Esophagus squamous epithelium (tissue), 5 donors: ENCODE measurements at places on chromosomes 2 and 18. TPM values are rescaled to one million over a fixed set of nuclear protein-coding genes. Genes with fewer than 3 reads are reported as not detected.

PKDCC gene
- 0.53 TPM for total RNA-seq

CPO gene
- not detected for total RNA-seq

NT5DC4 gene
- not detected for total RNA-seq

PER2 gene
- total RNA-seq = 6.2 TPM

TUBB8B gene
- not detected for total RNA-seq

FAP gene
- 6.5 TPM for total RNA-seq

KLHL41 gene
- 0.76 TPM for total RNA-seq

DNA sequence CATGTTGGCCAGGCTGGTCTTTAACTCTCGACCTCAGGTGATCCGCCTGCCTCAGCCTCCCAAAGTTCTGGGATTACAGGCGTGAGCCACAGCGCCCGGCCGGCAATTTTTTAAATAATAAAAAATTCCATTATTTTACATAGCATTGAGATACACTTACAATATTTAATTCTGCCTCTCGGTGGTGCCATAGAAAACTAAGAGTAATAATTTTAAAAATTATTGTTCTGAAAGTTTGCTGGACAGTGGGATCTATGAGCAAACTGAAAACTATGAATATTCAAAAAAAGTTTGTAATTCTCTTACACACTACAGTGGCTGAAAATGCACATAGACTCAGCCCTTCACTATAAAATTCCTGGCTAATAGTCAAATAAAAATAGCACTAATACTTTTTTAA lies 90.9 kb upstream of the STON1 start:
- H3K27me3 ChIP-seq = no peaks in the 10 kb centered on the region
- no peaks in the 10 kb centered on the region for H3K36me3 ChIP-seq
- H3K27ac ChIP-seq = no peak overlapping the region
- no peak for DNase-seq
- no peak overlapping the region for H3K4me3 ChIP-seq
- H3K4me1 ChIP-seq = peaks cover 6% of the 10 kb centered on the region

DNA sequence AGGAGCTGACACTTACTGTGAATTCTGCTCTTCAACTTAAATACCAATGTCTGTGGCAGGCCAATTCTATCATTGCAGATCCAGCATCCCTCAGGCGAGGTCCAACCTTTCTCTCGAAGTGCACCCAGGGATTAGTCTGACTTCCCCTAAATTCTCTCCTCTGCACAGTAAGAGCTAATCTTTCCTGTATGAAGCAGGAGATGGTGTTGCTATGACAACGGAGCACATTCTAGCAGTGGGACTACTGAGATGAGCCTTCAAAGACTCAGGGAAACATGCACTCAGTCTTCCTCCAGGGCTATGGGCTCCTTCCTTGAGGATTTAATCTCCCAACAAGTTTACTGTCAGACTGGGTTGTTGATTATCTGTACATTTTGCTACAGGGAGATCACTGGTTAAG lies 176.3 kb downstream of the NOL4 start:
- DNase-seq = no peak
- H3K36me3 ChIP-seq = no peaks in the 10 kb centered on the region
- H3K4me3 ChIP-seq = no peak overlapping the region
- H3K27ac ChIP-seq = no peak overlapping the region
- no peaks in the 10 kb centered on the region for H3K27me3 ChIP-seq

DNA sequence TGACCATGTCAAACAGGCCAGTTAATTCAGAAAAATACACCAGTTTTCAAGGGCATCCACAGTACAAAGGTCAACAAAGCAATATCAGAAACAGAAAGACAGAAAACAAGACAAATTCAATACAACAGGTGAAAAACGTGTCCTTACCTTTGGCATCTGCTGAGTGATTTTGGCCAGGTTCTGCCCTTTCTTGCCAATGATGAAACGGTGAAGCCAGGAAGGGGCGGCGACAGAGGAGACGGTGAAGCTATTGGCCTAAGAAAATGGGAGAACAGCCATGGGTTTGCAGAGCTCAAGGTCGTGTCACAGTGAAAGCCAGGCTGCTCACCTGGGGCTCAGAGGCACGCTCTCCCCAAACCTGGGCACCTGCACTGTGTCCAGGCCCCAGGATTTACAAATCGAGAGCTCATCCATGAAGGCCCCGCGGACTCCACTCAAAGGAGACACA lies 60.5 kb downstream of the HDLBP start:
- no peaks in the 10 kb centered on the region for H3K27me3 ChIP-seq
- no peak for DNase-seq
- peaks cover 45% of the 10 kb centered on the region for H3K36me3 ChIP-seq
- no peak overlapping the region for H3K27ac ChIP-seq
- H3K4me3 ChIP-seq = no peak overlapping the region

DNA sequence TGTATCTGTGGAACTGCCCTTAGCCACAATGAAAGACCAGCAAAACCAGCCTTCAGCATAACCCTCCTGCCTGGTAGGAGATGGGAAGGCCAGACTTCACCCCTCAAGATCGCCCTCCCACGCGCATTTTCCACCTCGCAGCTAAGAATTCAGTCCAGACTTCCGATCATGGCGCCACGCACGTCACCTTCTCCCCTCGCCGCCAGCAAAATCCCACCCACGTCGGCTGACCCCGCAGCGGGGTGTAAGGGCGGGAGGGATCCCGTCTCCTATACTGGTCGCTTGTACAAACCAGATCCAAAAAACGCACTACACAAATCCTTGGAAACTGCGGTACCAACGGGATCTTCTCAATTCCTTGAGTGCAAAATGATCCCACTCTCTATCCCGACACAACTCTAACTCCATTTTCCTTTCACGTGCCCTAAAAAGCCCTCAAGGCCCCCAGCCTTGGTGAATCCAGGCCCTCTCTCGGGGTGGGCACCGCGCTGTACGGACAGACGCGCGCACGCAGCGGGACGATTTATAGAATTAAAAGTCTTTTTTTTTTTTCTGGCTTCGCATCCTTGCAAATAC lies 1.0 kb upstream of the BMPR2 start:
- peak overlapping the region; percentile 98 for H3K27ac ChIP-seq
- H3K4me1 ChIP-seq = peaks cover 35% of the 10 kb centered on the region
- peak; percentile 6 for DNase-seq
- no peaks in the 10 kb centered on the region for H3K27me3 ChIP-seq
- no peaks in the 10 kb centered on the region for H3K36me3 ChIP-seq
- peak overlapping the region; percentile 95 for H3K4me3 ChIP-seq

- H3K36me3 ChIP-seq = no peaks in the 10 kb centered on the region
- DNase-seq = no peak
- H3K27ac ChIP-seq = no peak overlapping the region
- no peak overlapping the region for H3K4me3 ChIP-seq
- H3K4me1 ChIP-seq = no peaks in the 10 kb centered on the region
These were observed 278.0 kb upstream of the MGAT5 start for GRCh38 chr2:133975676-133976428.

- no peak for DNase-seq
- peak overlapping the region; percentile 50 for H3K27ac ChIP-seq
- no peaks in the 10 kb centered on the region for H3K27me3 ChIP-seq
- H3K36me3 ChIP-seq = no peaks in the 10 kb centered on the region
- peaks cover 6% of the 10 kb centered on the region for H3K4me1 ChIP-seq
These were observed 66.6 kb upstream of the ODC1 start for GRCh38 chr2:10514743-10515142.

- peaks cover 4% of the 10 kb centered on the region for H3K36me3 ChIP-seq
- H3K27ac ChIP-seq = peak overlapping the region; percentile 92
- H3K4me1 ChIP-seq = peaks cover 91% of the 10 kb centered on the region
These were observed 2.6 kb downstream of the MAB21L4 start for GRCh38 chr2:240893363-240893844.

- H3K4me1 ChIP-seq = peaks cover 5% of the 10 kb centered on the region
- no peak for DNase-seq
- no peaks in the 10 kb centered on the region for H3K27me3 ChIP-seq
These were observed 93.8 kb downstream of the NRP2 start for GRCh38 chr2:205776139-205776538.

DNA sequence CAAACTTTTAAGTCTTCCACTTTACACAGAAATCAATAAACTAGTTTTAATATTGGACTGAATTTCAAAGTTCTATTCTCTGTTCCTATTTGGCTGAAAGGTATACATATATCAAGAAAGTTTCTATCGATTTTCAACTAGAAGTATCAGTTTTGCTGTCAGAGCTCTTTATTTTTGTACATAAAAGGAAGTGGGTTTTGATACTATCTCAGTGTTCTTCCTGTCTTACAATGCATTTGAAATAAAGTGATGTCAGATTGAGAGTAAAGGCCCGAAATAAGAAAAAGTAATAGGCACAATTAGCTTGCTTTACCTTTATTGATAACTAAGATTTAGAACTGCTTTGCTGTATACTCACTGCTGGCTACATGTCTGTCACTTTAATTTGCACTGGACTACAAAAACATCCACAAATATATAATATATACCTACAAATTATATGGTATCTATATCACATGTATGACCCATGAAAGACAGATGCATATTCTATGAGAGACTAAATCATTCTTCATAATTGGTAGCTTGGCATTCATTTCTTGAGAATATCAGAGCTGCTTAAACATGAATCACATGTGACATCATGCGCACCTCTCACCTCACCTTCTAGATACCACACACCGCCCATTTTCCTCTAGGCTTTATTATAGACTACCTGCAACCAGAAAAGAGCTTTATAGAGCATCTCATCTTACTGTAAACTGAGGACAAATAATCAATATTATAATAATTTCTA lies 83.6 kb downstream of the ASXL2 start:
- H3K36me3 ChIP-seq = no peaks in the 10 kb centered on the region
- DNase-seq = no peak
- no peaks in the 10 kb centered on the region for H3K4me1 ChIP-seq
- no peak overlapping the region for H3K4me3 ChIP-seq
- H3K27me3 ChIP-seq = no peaks in the 10 kb centered on the region

DNA sequence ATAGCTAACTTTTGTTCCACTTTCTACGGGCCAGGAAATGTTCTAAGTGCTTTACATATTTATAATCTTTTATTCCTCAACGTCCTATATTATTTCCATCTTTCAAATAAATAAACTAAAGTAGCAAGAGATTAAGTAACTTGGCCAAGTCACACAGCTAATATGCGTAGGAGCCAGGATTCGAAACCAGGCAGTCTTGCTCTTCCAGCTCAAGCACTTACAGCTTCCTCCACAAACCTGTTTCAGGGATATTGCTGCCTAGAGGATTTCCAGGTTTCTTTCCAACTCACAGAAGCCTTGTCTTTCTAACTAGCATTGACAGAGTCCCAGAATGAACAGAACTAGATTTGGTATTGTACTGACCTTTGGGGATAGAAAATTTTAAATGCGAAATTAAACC lies 102.5 kb downstream of the FIGN start:
- no peaks in the 10 kb centered on the region for H3K27me3 ChIP-seq
- H3K27ac ChIP-seq = no peak overlapping the region

DNA sequence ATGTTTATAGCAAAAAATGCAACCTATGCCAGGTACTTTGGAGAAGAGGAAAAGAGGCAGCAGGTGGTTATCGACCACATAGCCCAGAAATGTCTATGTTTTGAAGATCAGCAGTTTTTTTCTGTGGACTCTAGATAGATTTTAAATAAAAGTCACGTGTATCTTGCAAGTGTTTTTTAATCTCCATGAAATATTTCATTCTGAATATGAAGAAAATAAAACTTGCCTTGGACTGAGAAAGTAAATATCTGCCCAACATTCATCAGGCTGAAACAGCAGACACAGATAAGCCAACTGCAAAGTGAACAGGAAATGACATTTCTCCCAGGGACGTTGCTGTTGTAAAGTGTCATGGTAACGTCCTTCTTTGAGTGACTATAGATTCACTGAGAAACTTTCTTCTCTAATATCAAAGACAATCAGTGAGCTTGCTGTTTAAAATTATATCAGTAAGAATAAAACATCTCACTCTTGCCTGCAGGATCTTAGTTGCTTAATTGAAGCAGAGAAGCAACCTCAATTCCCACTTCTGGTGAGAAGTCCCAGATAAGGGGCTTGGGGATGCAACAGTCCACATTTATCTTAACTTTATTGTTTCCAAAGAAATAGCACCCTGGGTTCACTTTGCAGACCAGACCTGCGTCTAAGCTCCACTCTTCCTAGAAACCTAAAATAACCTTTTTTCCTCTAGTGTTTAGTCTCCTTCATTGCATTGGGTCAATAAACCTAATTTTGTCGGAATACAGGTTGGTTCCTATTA lies 6.3 kb downstream of the MYOM1 start:
- H3K36me3 ChIP-seq = no peaks in the 10 kb centered on the region
- no peaks in the 10 kb centered on the region for H3K27me3 ChIP-seq
- H3K4me3 ChIP-seq = no peak overlapping the region
- no peak for DNase-seq

GRCh38 chr18:36811430-36811829 lies 17.4 kb downstream of the TPGS2 start:
- H3K4me3 ChIP-seq = no peak overlapping the region
- peaks cover 79% of the 10 kb centered on the region for H3K36me3 ChIP-seq
- peak overlapping the region; percentile 77 for H3K27ac ChIP-seq
- H3K27me3 ChIP-seq = no peaks in the 10 kb centered on the region
- H3K4me1 ChIP-seq = peaks cover 9% of the 10 kb centered on the region

GRCh38 chr2:27527182-27527581 lies 30.5 kb downstream of the GCKR start:
- H3K27me3 ChIP-seq = peaks cover 12% of the 10 kb centered on the region
- H3K36me3 ChIP-seq = no peaks in the 10 kb centered on the region
- DNase-seq = no peak

DNA sequence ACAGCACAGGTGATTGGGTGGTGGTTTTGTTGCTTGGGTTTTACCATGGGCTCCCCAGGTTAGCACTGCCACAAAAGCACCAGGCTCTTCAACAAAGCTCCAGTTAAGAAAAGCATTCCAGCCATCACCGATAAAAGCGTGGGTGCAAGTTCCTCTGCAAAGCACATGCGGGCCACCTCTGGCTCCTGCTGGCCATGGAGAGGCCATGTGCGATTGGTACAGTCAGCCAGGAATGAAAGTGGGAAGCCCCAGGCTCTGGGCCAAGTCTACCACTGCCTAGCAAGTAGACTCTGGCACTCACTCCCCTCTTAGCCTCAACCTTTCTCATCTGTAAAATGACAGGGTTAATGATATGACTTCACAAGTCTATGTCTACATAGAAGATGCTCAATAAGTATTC lies 36.0 kb downstream of the BCL11A start:
- H3K4me3 ChIP-seq = no peak overlapping the region
- H3K4me1 ChIP-seq = peaks cover 23% of the 10 kb centered on the region
- no peak overlapping the region for H3K27ac ChIP-seq
- H3K36me3 ChIP-seq = no peaks in the 10 kb centered on the region
